ENCODE measurements at places on chromosomes 12 and 14.

- DNase-seq = no peak
These were observed 42.6 kb downstream of the SOCS2 start for GRCh38 chr12:93614917-93615596.

- DNase-seq = no peak
These were observed 60.9 kb downstream of the SERPINA3 start for GRCh38 chr14:94673071-94673470.

- no peak for DNase-seq
These were observed 10.4 kb downstream of the CPNE6 start for GRCh38 chr14:24081739-24082211.

DNA sequence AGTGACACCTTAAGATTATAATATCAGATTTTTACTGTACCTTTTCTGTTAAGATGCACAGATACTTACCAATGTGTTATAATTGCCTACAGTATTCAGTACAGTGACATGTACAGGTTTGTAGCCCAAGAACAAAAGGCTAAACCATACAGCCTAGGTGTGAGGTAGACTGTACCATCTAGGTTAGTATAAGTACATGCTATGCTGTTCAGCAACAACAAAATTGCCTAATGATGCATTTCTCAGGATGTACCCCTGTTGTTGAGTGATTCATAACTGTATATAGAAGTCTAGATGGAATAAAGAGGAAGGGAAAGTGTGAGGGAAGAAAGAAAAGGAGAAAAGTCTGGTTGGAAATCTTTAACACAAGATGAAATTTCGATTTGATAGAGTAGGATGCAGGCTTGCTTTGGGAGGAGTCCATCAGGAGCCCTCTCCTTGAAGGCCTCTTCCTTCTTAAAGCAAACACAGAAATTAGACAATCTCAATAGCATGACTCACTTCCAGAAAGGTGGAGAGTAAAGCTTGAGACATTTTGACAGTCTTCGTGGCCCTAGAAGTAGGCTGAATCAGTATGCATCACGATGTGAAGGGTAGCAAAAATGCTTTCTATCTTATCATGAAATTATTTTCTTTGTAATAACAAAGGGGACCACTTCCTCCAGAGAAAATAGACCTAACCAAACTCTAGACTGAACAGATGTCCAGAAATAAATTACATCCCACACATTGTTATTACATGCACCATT lies 191.5 kb downstream of the SYT1 start:
- DNase-seq = no peak

- DNase-seq = no peak
These were observed 3.8 kb downstream of the ZBTB42 start for GRCh38 chr14:104804481-104805325.

- DNase-seq = no peak
These were observed 13.1 kb upstream of the MMP17 start for GRCh38 chr12:131815131-131815530.

DNA sequence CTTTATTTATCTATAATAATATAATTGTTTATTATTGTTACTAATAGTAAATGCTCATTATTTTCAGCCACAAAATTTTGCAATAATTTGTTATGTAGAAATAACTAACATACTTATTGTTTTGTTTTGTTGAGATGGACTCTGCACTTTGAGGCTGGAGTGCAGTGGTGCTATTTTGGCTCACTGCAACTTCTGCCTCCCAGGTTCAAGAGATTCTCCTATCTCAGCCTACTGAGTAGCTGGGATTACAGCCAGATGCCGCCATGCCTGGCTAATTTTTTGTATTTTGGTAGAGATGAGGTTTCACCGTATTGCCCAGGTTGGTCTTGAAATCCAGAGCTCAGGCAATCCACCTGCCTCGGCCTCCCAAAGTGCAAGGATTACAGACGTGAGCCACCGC lies 76.6 kb upstream of the RAP1B start:
- DNase-seq = no peak
